ENCODE measurements at places on chromosomes 3 and 15.

DNA sequence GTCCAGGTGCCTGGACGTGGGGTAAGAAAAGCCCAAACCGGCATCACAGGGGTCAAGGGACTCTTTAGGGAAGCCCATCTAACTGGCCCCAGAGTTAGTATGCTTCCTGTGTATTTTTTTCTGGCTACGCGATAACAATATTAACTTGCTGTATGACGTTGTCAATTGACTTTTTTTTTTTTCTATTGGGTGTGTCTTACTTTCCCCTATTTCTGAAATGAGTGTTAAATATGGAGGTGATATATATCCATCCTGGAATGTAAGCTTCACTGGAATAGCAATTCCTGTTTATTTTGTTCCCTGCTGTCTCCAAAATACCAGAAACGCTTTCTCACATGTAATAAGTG, 598 bp upstream of the GMNC start:
- DNase-seq = no peak

DNA sequence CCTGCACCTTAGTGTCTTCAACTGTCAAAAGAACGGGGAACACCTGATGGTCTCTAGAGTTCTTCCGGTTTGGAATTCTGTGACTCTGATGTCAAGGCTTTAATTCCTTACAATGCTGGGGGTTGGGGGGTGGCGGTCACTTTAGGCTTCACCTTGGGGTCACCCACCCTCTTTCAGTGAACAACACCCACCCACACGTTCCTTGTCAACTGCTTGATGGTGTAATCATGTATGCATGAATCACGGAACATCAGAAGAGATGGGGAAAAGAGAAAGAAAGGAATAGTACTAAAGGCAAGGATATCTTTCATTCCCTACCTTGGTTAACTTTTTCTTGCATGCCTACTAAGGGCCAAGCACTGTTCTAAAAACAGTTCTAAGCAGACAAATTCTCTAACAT, 7.3 kb upstream of the UBE2E1 start:
- DNase-seq = no peak

GRCh38 chr3:115800489-115801075, 177.3 kb downstream of the GAP43 start:
- no peak for DNase-seq

GRCh38 chr3:154753101-154753500, 323.1 kb upstream of the GPR149 start:
- no peak for DNase-seq

DNA sequence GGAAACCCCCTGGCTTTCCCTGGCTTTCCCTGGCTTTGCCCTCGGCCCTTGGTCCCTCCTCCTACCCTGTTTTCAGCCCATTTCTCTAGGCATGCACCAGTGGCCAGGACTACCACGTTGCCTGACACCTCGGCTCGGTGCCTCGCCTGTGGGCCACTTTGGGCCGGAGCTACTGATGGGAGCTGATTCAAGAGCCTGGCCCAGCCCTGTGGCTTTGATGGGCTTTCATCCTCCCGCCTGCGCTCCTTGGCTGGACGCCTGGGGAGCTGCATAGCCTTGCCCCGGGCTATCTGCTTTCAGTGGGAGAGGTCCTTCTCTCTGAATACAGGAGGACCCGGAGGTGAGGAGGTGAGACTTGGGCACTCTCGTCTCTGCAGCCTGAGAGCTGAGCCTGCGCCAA, 192.7 kb upstream of the HES1 start:
- no peak for DNase-seq

DNA sequence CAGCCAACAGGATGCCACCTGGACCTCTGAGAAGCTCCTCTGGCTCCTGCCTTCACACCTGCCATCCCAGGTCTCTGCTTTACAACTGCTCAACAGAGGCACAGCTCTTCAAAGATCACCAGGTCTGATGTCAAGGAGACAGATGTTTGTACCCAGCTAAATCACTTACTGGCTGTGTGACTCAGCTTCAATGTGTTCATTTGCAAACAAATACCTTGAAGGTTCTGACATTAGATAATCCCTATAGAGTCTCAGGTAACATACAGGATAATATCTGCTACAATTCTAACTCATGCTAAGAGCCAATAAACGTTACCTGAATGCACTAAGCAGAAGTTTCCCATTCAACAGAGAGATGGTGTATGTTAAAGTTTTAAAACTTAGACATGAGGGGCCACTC, 163.4 kb upstream of the IGF1R start:
- no peak for DNase-seq

DNA sequence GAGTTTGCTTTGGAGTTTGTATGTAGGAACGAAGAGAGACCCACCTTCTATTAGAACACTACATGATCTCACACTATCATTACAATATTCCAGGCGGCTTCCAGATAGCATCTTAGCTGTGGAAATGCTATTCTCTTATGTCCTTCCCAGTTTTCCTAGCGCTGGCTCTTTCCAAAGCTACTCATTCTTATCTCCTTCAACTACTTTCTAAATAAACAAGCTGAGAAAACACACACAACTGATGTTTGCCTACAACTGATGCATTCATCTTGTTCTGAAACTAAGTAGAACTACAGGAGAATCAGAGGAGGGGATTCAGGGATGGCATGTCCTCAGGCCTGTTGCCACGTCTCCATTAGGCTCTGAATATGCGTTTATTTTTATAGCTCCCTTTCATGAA, 108.9 kb downstream of the GREM1 start:
- no peak for DNase-seq

Data from non-pigmented ciliary epithelial cell (primary cell).